SW 1271 (cell line): ENCODE measurements at places on chromosomes 13 and 19.

DNA sequence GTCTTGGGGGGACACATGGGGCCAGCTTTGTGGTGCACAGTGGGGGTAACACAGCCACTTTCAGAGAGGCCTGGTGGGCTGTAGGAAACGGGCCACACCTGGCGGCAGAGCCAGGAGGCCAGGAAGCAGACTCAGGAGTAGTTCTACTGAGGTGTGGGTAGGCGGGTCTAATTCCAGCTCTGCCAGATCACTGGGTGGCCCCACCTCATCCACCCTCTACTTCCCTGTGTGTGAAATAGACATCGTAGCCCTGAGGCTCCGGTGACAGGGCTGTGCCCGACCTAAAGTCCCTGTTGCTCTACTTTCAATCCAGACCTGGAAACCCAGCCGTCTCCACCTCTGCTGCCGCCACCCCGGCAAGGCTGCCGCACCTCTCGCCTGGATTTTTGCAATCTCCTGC lies 4.0 kb downstream of the NKPD1 start:
- no peak for DNase-seq

DNA sequence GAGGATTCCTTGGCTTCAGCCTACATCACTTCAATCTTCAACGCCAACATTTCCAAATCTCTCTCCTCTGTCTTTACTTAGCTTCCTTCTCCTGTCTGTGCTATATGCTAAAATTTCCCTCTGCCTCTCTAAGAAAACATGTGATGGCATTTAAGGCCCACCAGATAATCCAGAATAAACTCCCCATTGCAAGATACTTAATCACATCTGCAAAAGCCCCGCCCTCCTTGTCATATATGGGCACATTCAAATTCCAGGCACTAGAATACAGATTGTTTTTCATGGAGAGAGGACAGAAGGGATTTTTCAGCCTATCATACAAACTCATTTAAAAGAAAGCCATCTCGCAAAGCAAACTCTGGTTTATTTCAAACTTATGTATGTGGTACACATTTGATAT lies 16.2 kb downstream of the ARGLU1 start:
- no peak for DNase-seq

GRCh38 chr19:47573071-47574026 lies at the start of gene ZNF541:
ZNF541 (minus strand) TSS chr19:47573148; CDS start chr19:47555856, 17,292 bp downstream.
- DNase-seq, result no peak

GRCh38 chr13:102763741-102764140 lies 9.8 kb downstream of the TEX30 start:
- no peak for DNase-seq

GRCh38 chr19:3098515-3099346 lies 4.6 kb downstream of the GNA11 start:
- DNase-seq, result no peak

- no peak for DNase-seq
Measured at GRCh38 chr13:102176846-102177245, 225.0 kb downstream of the FGF14 start.

DNA sequence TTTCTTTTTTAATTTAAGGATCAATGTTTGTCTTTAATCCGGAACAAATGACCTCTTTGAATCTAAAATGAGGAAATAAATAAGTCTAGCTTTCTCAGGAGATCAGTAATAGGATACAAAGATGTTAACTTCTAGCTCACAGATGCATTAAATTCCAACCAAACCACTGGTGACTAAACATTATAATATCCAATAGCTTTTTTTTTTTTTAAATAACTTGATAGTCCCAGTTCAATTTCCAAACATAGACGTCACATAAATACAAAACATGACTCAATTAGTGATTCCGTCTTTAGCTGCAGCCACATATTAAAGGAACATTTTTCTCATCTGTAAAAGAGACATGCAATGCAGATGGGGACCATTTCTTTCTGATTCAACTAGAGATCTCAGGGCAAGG lies 390.5 kb upstream of the PCDH9 start:
- DNase-seq, result no peak

DNA sequence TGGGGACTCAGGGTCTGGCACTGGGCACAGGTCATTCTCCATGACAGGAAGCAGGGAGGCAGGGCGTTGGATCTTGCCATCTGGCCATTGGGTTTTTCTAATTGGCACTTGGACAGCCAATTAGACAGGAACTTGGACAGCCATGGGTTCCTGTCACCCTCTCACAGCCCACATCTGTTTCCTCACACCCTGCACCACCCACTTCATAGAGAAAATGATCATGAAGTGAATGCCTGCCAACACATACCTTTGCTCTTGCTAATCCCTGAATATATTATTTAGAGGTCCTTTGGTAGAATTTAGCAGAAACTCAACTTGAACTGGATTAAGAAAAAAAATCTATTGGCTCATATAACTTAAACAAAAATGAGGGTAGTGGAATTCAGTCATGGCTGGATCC lies 4.9 kb upstream of the OLFM2 start:
- no peak for DNase-seq
